Activated gamma-delta T cell treated with anti-CD3 and anti-CD28 coated beads, Interleukin-2, amount 50 U/mL, for 16 hours (primary cell): ENCODE measurements at places on chromosomes 6 and 20.

GRCh38 chr20:11403711-11404110, 514.0 kb upstream of the BTBD3 start:
- DNase-seq: no peak

DNA sequence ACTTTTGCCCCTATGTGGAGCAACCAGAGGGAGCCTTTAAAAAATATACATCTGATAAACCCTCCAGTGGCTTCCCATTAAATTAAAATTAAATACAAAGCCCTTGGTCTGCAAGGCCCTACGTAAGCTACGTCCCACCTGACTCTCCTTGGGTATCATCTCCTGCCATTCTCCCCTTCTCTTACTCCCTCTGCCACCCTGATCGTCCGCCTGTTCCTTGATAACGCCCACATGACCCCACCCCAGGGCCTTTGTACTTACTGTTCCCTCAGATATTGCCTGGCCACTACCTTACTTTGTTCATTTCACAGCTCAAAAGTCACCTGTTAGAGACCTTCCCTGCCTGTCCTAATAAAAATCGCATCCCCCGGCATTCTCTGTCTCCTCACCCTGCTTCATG, 5.4 kb upstream of the NFATC2 start:
- no peak for DNase-seq

DNA sequence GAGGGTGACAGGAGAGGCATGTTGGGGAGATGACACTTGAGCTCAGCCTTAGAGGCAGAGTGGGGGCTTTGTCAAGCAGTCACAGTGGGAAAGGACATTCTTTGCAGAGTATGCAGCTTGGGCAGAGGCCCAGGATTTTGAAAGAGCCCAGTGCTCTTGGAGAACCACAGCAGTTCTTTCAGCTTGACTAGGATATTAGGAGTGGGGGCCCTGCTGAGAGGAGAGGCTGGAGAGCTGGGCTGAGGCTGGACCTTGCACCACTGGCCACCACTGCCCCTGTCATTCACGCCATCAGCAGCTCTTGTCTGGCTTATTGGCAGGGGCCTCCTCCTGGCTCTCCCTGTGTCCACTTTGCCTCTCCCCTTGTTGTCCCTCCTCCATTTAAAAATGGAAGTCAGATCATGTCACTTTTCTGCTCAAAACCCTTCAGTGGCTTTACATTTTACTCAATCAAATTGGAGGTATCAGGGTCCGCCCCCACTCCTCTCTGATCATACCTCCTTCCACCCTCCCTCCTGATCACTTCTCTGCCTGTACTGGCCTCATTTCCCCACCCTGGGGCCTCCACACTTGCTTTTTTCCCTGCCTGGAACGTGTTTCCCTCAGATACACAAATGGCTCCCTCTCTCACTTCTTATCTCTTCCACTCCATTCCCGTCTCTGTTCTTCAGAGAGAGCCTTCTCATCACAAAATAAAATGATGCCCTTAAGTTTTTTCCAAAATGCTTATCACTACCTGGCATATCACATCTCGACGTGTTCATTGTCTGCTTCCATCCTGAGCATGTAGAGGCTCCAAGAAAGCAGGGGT, 10.5 kb downstream of the MANBAL start:
- no peak for DNase-seq

- DNase-seq: peak; percentile 83
These were observed at the start of gene SLC17A5 for GRCh38 chr6:73653571-73654424. Gene SLC17A5, minus strand, starts transcription at chr6:73653992. Its CDS starts 106 bp downstream, at chr6:73653886.

DNA sequence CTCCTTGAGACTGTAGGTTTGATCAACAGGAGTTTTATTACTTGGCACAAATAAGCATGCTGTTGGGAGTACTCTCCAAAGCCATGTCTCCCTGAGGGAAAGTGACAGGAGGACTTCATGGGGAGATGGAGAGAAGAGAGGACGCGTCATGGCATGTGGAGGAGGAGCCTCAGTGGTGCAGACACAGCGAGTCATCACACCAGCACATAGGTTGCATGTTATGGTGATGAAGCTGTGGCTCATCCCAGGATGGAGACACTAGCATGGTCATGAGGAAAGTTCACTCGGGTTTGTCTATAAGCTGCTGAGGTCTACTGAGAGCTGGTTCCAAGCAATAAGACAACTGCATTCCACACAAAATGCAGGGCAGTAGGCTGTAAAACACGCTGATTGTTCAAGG, 13.2 kb upstream of the SSTR4 start:
- DNase-seq: no peak

GRCh38 chr6:100553243-100553642, 88.5 kb upstream of the SIM1 start:
- DNase-seq: no peak

DNA sequence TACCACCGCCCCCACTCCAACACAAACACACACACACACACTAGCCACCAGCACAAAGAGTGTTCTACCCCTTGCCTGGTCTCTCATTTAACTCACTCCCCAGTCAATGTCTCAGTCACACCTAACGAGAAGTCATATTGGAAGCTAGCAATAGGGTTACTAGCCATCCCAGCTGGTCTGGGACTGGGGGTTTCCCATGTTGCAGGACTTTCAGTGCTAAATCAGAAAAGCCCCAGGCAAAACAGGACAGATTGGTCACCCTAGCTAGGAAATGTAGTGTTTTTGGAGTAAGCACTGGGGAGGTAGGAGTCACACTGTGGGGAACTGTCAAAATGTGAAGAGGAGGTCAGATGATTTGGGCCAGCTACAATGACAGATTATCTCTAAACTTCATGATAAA, 158.1 kb downstream of the UNC5CL start:
- no peak for DNase-seq

DNA sequence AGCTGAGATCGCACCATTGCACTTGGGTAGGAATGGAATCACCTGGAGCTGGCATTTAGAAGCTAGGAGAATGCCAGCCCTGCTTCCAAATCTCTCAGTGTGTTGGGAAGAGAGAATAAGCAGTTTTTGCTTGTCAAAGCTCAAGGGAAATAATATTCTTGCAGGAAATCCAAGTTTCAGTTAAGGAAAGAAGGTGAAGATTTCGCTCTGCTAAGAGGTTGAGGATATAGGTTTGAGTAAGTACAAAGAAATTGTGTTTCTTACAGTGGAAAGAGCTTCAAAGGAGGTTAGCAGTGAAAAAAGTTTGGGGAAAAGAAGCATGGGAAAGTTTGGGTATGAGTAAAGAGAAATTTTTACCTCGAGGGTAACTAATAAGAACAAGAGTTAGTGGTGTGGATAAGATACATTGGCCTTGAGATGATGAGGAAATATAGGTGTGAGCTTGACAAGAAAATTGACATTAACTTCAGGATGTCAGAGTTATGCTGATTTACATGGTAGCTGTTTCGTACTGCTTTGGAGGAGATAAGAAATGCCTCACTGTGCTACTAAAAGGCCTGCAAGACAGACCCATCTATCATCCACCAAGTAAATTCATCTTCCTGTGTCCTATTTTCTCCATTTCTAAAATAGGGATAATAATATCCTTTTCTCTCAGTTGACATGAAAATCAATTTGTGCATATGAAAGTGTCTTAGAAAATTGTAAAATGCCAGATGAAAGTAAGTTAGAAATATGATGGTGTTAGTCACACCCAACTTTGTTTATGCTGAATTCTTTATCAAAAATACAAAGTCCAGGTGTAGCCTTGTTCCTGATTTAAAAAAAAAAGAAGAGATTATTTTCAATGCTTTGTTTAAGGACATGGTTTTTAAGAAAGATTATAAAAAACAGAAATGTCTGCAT, 12.8 kb upstream of the HINT3 start:
- DNase-seq: no peak

DNA sequence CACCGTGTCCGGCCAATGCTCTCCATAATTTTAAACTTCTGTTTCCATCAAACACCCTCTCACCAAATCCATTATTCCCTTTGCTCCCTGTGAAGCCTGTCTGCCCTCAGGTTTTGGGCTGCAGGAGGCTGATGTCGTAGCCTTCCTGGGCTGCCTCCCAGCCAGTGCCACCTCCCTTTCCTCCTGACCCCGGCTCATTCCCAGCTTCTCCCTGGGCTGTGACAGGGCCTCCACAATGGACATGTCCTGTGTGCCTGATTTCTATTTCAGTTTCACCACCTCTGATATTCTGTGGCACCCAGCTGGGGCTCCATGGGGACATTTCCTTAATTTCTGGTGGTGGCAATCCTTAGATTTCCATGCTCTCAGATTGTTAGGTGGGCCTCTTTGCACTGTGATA, 28.8 kb downstream of the IL20RA start:
- no peak for DNase-seq

- no peak for DNase-seq
These were observed 418.6 kb downstream of the CDKAL1 start for GRCh38 chr6:20952699-20953474.

- no peak for DNase-seq
These were observed 187.4 kb upstream of the PROKR2 start for GRCh38 chr20:5504061-5504739.

DNA sequence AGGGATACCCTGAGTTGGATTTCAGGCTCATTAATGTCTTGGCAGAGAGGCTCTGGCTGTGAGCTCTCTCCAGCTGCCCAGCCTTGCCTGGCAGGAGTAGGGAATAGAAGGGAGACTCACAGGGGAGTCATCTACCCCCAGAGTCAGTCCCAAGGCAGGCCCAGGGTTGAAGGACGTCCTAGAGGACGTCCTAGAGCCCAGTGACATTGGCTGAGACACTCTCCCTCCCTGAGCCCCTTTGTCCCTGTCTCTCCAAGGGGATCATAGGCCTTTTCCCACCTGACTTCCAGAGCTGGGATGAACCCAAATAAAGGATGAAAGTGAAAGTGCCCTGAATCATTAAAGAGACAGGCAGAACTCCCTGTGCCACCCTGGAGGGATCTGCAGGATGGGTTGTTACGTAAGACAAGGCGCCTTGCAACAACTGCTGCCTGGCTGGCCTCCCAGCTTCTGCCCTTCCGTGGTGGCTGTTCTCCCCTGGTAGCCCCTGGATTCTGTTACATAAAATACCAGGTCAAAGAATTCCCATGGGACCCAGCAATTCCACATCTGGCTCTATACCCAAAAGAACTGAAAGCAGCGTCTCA, 53.6 kb upstream of the SIRPA start:
- no peak for DNase-seq

- no peak for DNase-seq
These were observed 39.7 kb downstream of the BFSP1 start for GRCh38 chr20:17491488-17491887.

DNA sequence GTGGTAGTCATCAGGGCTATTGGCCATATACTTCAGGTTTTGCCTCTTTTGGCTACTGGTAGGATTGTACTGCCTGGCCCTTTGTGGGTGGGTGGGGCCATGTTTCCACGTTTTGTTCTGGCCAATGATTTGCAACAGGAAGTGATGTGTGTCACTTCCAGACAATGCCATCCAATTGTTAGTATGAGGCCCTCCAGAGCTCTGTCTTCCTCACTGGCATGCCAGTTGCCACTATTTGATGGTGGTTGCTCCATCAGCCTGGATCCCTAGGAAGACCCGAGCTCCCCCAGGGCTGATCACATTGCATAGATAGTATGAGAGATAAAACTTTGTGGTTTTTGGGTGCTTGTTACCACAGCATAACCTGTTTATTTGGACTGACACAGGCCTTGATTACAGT, 7.7 kb upstream of the LRRN4 start:
- DNase-seq: no peak

DNA sequence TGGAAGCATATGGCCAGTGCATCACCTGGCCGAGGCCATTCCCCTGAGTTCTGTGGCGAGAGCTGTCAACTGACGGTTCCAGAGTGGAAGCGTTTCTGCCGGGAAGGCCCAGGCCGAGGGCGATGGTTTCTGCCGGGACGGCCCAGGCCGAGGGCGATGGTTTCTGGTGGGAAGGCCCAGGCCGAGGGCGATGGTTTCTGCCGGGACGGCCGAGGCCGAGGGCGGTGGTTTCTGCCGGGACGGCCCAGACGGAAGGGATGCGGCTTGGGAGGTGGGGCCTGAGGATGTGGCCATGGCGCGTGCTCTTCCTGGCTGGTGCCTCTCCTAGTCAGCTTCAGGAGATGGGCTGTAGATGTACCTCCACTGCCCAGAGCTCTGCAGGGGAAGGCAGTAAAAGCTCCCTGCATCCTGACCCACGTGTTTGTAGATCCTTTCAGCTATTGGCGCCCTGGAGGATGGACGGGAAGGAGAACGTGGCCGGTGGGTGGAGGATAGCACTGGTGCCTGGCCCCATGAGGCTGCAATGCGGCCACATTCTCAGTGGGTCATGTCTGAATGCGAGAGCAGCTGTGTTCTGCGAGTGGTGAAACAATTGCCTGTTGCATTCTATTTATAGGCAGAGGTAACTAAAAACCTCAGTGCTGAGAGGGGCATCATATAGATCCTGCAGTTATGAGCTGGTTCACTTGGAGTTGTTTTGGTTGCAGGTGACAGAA, 12.8 kb downstream of the TPD52L2 start:
- no peak for DNase-seq

GRCh38 chr20:55974491-55975202, 30.7 kb downstream of the CBLN4 start:
- no peak for DNase-seq

DNA sequence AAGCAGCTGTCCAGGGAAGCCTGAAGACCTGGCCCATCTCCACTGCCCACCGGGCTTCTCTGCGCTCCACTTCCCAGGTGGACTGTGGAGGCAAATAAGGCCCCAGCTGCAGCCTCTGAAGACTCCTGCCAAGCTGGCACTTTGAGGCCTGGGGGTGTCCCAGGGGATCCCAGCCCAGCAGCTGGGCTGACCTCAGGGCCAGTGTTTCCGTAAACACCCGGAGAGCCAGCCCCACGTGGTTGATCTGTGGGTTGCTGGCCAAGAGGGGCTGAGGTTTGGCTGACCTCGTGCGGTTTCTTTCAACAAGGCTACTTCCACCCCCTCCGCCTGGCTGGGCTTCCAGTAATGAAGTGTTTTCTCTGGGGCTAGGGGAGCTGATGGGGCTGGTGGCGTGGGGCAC, 12.4 kb upstream of the CCN5 start:
- no peak for DNase-seq

- no peak for DNase-seq
These were observed 7.9 kb upstream of the FAM210B start for GRCh38 chr20:56350842-56351241.

GRCh38 chr6:46876126-46876525, 45.6 kb downstream of the ADGRF5 start:
- no peak for DNase-seq
